Coronary artery (tissue), 2 donors: ENCODE measurements at places on chromosomes 7 and 10.

GRCh38 chr7:158976468-158976848, 120.1 kb downstream of the DYNC2I1 start:
- DNase-seq: no peak

GRCh38 chr7:151334628-151335027, 7.0 kb upstream of the NUB1 start:
- no peak for DNase-seq

- DNase-seq: peak; percentile 94
These were observed 67.5 kb downstream of the PWWP2B start for GRCh38 chr10:132464256-132465192.

DNA sequence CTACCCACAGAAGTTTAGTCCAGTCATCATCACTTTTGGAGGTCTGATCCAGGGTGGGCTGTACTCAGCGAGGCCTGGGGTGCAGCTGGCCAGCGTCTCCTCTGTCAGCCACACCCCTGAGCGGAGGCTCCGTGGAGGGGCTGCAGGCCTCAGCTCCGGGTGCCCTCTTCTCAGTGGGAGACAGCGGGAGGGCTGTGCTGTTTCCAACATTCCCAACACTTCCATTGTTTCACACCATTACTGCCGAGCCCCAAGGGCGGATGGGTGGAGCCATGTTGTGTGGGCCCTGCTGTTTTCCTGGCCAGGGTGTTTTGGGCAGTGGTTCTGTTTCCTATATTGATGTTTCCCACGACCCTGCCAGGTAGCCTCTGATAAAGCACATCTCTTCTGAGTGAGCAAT, 95.0 kb downstream of the MKI67 start:
- DNase-seq: no peak

GRCh38 chr10:101495324-101495925, 92.6 kb downstream of the POLL start:
- no peak for DNase-seq

DNA sequence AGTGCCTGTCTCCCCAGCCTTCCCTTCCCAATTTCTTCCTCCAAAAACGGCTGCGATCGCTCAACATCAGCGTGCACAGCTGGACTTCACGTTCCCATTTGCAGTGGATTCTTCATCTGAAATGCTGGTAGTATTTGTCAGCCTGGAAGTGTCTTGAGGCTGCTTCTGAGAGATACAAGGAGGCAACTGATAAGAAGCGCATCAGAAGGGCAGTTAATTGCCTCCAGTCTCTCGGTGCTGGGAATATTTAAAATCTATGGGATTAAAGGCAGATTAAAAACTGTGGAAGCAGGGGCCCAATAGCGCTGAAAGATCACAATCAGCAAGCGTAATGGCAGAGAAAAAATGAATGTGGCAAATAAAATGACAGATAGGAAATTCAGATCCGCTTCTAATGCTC, 450.0 kb downstream of the GATA3 start:
- DNase-seq: no peak

GRCh38 chr10:84336406-84337090, 8.2 kb downstream of the CCSER2 start:
- no peak for DNase-seq

DNA sequence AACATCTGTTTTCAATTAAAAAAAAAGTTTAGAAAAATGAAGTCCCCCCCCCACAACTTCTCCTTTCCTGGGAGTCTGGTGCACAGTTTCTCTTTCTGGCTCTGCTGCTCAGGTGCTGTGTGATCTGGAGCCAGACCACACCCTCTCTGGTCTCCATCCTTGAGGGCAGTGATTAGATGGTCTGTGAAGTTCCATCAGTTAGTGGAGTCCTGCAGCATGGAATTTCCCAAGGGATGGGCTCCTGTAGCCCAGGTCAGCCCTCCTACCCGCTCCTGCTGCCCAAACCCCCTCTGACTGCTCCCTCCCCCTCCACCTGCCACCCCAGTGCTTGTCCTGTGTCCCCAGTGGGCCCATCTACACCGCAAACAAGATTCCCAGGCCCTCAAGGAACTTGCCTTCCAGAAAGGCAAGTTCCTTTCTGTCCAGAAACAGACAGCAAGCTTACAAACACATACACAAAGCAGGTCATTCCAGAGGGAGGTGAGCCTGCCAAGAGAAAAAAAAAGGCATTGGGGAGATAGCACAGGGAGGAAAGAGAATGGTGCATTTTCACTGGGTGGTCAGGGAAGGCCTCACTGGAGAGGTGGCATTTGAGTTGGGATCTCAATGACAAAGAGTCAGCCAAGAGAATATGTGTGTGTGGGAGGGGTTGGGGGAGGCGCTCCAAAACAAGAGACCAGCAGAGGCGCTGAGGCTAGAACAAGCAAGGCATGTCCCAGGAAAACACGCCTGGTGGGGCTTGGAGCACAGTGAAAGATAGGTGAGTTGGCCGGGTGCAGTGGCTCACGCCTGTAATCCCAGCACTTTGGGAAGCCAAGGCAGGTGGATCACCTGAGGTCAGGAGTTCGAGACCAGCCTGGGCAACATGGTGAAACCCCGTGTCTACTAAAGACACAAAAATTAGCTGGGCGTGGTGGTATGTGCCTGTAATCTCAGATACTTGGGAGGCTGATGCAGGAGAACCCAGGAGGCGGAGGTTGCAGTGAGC, 49.5 kb upstream of the SLC29A3 start:
- no peak for DNase-seq

- no peak for DNase-seq
These were observed 21.3 kb downstream of the CHST15 start for GRCh38 chr10:124072106-124072505.

GRCh38 chr10:17213646-17214349, 12.3 kb upstream of the TRDMT1 start:
- no peak for DNase-seq

DNA sequence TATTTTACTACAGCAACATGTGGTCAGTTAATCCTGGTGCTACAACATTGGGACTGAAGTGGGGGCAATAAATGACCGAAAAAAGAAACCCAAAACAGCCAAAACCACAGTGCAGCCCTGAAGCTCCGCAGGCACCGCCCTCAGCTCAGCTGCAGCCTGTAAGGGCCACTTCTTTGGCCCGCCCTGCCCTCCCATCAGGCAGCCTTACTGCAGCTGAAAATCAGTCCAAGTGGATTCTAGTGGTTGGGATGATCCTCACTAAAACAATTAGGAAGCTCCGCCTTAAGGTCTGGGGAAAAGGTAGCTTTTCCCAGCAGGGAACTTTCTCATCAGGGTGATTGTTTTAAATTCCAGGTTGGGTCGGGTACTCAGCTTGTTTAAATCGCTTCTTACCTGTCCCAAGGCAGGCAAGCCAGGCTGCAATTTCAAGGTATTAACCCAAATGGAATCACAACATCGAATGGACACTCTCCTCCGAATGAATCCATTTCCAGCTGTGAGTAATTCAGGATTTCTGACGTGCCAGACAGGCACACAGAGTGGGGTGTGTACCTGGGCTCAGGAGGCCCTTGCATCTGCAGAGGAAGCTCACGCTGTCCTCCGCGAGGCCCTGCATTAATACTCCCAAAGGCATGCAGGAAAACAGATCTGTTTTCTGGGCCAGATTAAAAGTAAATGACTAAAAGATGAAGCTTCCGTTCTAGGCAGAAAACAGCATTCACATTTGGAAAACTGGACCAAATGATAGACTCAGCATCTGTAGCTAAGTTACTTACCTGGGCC, 104.3 kb downstream of the CREB5 start:
- DNase-seq: no peak

DNA sequence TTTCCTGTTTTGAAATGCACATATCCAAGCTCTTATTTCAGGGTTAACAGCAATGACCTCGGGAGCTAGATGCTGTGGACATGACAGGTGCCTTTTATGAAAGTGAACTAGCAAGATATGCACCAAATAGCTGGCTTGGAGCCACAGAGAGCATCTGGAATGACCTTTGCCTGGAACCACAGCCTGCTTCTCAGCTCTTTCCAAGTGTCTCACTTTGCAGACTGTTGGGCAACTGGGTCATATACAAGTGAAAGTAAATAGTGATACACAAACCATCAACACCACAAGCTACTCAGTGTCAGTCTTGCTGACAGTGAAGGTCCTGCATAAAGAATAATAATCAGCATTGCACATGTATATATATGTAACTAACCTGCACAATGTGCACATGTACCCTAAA, 183.5 kb downstream of the RNF133 start:
- DNase-seq: no peak

GRCh38 chr7:55310287-55311025, 54.7 kb upstream of the LANCL2 start:
- no peak for DNase-seq

DNA sequence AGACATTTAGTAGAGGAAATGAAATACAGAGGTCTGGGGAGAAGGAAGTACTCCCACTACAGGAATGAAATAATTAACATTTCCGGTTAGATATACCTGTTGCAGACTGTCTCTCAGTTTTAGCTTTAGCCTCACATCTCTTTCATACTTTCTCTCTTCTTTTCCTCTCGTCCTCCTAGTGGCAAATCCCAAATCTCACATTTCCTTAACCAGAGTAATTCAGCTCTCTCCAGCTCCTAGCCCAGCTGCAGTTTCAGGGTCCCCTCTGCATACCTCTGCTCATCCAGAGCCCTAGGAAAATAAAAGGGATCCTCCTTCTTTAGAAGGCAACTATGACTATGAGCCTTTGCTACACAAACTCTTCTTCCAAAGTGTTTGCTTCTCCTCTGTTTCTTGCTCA, 643.2 kb downstream of the PHTF2 start:
- no peak for DNase-seq

- no peak for DNase-seq
These were observed 17.2 kb downstream of the SAP25 start for GRCh38 chr7:100556541-100556940.

DNA sequence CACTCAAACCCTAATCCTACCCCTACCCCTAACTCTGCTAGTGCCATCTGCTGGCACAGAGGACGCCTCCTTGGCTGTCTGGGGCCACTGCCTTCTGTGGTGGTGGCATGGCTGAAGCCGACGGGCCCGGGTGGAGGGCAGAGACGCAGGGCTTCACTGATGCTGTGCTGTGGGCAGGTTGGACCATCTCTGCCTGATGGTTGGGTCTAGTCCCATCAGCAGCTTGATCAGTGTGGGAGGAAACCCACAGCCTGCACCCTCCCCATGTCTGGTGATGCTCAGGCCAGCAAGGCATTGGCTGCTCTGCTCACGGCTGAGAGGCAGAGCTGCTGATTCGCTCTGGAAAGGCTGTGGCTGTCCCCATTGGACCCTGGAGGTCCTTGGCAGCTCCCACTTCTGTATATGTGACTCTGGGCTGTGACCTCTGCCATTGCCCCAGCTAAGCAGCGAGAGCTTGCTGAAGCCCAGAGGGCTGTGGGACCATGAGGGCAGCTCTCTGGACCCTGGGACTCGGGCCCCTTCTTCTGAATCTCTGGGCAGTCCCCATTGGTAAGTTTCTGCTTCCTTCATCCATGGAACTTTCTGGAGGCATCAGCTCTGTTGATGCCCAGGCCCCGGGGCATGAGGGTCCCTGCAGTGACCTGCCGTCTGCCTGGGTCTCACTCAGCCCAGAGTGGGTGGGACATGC, at the start of gene SCART1:
Gene SCART1 (plus strand): TSS at position 430 of the 688 bp plus-strand sequence. CDS start 53 bp downstream, at position 483.
- DNase-seq: no peak

GRCh38 chr10:4663162-4663992, 162.6 kb upstream of the AKR1E2 start:
- peak; percentile 89 for DNase-seq

DNA sequence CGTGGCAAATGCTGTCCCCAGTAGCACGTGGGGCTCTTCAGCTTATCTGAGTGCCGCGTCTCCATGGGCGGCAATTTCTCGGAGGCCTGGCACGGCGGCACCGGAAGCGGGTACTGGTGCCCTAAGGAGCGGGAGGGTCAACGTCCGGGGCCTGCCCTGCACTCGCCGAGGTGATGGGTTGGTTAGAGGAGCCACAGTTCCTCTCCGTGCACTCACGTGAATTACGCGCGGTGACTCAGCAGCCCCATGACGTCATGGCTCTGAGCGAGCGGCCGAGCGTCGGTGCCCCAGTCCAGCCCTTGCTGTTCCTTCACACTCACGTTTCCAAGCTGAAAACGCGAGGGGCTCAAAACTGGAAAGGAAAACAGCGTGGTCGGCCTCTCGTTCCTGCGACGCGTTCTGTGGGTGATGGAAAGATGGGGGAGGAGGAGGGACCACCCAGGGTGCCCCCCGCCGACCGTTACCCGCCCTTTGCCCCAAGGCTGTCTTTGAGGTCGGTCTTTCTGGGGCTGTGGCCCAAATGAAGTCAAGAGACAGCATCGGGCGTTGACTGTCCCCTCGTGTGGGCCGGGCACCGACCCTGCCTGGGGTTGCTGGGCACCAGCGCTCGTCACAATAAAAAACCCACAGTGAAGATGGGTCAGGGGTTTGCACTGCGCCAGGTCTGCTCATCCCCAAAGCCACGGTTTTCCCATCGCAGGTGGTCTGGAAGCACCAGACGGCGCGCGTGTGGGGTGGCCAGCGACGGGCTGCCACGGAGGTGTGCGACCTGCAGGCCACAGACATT, 70.4 kb upstream of the CFAP46 start:
- no peak for DNase-seq

- no peak for DNase-seq
These were observed 118.9 kb downstream of the CDK14 start for GRCh38 chr7:90715067-90715466.

DNA sequence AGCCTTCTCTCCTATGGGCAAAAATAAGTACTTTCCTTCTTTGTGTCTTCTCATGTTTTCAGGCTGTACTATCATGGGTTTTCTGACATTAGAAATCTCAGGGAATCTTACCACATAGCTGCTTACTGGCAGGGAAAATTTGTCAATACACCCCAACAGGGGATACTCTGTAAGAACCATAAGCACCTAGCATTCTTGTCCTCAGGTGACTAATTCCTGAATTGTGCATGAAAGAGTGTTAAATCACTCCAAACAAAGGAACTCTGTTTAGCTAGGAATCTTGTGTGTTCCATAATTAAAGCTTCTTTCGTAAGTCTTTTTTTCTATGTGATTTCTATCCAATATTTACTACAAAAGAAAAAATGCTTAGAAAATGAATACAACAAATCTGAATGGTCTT, 206.7 kb upstream of the POT1 start:
- DNase-seq: no peak

DNA sequence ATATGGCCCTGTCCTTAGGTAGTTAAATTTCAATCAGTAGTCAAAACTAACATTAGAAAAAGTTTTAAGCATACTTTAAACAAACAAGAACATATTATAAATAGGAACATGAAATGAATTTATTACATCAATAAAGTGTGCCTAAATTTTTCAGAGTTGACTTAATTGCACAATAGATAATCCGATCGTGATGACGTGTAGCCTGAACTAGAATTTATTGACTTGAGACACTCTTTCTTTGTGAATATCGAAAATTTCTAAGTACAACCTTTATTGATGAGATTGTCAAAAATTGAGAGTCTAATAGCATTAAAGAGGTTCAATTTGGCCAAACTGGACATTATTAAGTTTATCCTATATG, 56.0 kb downstream of the CALD1 start:
- no peak for DNase-seq

DNA sequence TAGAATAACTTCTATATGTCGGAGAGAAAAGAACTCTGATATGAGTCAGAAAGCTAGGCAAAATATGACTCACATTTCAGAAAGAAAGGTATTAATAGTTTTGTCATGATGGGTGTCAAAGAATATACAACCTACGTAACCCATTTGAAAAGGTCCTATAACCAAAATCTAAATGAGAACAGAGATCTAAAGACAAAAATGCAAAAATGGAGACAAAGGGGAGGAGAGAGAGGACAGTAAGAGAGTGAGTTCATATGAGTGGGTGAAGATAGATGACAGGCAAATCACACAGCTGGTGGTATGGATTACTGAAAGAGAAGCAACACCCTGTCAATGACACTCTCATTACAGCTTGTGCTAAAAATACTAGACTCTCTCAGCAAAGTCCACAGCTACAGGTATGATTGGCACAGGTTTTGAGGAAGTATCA, 25.6 kb downstream of the ANKMY2 start:
- DNase-seq: no peak

- no peak for DNase-seq
These were observed 68.7 kb upstream of the PPP1R9A start for GRCh38 chr7:94838717-94839116.
